Sigmoid colon (tissue), 7 donors: ENCODE measurements at places on chromosomes 7 and 10.
A peak's percentile ranks its signal among the peaks of the same experiment; 100 is the strongest.

DNA sequence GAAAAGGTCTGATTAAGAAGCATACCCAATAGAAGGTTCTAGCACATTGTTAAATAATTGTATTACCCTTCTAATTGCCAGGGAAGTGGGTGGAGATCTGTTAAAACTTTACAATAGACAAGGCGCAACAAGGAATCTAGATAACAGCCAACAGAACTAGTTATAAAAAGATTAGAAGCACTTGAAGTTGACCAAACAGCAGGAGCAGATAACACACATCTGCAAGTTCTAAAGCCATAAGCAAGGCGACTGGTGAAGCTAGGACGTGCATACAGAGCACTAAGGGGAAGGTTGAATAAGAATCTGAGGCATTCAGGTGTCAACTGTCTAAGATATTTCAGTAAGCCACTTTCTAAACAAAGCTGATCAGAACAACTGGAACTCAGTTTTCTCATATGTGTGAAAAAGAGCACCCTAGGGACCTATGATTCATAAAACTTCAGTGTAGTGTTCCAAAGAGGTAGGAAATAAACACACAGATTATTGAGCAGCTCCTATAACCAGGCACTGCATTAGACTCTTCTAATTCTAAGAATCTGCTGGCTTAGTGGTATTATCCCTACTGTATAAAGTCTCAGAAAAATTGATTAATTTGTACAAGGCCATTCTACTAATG lies 111.2 kb downstream of the SAMD9 start:
- DNase-seq = no peak

DNA sequence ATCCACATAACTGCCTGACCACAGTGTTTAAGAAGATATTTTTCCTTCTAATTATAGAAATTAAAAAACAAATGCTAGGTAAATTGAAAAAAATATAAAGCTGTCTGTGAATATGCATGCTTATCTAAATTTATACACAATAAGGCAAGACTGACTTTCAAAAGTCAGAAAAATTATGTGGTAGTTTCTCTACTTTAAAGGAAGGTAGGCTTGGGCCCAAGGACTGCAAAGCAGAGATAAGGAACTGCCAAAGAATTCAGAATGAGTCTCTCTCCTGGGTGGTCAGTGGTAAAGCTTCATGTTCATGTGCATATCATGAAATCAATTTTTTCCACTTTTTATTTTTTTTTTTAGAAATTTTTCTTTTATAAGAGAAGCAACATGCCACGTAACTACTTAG lies 998.6 kb downstream of the REEP3 start:
- no peak for DNase-seq

DNA sequence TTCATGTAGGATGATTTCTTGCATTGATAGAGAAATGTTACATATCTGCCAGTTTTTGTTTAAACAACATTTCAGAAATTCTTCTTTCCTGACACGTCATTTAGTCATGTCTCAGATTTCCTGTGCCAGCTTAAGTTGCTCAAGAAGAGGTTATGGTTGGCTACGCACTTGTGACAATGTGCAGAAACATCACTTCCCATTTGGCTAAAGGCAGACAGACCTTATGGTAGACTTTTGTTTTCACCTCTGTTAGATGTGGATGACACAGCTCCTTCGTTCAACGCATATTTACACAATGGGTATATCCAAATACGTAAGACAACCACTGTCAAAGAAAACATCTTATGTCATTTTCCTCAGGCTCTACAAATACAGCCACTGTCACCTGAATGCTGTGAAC lies 125.8 kb downstream of the DOCK4 start:
- no peak for DNase-seq

DNA sequence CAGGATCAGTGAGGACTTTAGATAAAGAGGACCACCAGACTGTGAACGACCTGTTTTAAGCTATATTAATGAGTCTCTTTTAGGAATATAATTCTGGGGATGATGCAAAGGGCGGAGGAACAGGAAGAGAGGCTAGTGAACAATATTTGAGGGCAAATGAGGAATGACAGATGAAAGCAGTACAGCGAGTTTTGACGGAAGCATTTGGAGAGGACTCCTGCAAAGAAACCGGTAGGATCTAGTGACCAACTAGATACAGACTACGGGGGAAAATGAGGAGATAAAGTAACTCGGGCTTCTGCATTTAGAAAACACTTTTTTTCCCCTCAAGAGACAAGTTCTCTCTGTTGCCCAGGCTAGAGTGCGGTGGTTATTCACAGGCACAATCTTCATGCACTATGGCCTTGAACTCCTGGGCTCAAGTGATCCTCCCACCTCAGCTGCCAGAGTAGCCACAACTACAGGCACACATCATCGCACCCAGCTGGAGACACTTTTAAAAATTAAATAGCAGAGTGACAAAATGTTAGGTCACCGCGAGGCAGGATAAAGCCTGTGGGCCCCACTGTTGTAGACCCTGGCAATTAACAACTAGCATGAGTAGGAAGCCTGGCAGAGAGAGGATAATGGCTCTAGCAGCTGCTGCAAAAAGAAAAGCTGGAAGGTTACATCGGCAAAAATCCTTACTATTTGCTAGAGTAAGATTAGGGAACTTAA lies 143.2 kb downstream of the SRPK2 start:
- DNase-seq = no peak

DNA sequence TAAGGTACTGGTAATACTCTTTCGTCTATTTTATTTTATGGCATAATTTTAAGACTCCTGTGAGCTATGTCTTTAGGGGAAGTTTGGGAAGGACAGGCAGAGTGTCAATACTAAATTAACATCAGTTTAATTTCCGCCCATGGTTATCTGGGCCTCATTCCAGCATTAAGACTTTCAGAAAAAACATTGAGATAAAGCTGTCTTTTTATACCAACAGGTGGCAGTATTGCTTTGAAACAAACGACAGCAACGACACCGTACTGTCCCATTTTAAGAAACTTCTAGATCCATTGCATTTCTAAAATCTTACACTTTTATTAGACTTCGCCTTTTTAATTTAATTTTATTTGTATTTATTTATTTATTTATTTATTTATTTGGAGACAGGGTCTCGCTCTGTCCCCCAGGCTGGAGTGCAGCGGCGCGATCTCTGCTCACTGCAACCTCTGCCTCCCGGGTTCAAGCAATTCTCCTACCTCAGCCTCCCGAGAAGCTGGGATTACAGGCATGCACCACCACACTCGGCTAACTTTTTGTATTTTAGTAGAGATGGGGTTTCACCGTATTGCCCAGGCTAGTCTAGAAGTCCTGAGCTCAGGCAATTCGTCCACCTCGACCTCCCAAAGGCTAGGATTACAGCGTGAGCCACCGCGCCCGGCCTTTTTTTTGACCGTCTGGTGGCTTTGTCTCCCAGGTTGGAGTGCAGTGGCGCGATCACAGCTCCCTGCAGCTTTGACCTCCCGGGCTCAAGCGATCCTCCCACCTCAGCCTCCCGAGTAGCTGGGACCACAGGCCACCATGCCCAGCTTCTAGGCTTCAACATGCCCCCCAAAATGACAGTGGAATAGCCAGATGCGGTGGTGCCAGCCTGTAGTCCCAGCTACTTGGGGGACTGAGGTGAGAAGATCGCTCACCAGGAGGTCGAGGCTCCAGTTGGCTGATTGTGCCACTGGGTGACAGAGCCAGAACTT lies 78.7 kb upstream of the C1GALT1 start:
- no peak for DNase-seq

DNA sequence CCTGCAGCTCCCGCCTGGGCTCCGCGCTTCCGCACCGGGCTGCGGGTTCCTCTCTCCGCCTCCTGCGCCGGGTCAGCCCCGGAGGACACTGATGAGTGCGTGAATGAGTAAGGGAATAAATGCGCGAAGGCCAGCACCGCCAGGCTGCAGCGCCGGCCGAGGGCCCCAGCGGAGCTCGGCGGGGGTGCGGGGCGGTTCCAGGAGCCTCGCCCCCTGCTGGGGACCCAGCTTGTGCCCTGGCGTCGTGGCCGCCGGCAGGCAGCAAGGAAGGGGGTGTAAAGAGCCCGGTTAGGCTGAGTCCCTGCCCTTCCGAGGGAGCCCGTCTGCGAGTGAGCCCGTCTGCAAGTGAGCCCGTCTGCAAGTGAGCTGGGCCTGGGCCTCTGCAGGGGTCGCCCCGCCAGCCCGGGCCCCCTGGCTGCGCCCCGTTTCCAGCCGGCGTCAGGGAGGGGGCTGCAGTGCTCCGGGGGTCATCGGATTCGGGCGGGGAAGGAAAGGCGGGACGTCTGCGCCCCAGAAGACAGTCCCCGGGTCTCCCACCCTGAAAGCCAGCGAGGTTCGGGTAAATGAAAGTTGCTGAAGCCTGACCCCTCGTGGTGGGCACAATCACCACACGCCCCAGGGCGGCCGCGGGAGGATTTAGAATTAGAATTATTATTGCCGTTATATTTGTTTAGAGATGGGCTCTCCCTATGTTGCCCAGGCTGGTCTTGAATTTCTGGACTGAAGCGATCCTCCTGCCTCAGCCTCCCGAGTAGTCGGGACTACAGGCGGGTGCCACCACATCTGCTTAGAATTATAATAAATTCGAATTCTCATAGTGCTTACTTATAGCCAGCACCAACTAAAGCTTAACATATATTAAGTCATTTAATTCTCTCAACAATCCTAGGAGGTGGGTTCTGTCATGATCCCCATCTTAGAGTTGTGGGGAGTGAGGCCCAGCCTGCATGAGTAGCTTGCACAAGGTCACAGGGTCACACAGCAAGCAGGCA lies 8.6 kb upstream of the CRYGN start:
- peak; percentile 88 for DNase-seq

- no peak for DNase-seq
Measured at GRCh38 chr7:32502728-32503127, 7.4 kb downstream of the AVL9 start.

DNA sequence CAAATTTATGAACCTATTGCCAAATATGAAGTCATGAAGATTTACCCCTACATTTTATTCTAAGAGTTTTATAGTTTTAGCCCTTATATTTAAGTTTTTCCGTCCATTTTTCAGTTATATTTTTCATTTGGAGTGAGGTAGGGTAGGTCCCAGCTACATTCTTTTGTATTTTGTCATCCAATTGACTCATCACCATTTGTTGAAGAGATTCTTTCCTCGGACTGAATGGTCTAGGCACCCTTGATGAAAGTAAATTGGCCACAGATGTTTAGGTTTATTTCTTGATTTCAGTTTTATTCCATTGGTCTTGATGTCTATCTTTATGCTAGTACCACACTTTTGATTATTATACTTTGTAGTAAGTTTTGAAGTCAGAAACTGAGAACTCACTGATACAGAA lies 22.7 kb downstream of the CYP2C19 start:
- no peak for DNase-seq

GRCh38 chr7:35792472-35792871 lies 8.4 kb upstream of the SEPTIN7 start:
- no peak for DNase-seq

- DNase-seq = no peak
Measured at GRCh38 chr10:102102421-102102820, 17.7 kb downstream of the LDB1 start.

DNA sequence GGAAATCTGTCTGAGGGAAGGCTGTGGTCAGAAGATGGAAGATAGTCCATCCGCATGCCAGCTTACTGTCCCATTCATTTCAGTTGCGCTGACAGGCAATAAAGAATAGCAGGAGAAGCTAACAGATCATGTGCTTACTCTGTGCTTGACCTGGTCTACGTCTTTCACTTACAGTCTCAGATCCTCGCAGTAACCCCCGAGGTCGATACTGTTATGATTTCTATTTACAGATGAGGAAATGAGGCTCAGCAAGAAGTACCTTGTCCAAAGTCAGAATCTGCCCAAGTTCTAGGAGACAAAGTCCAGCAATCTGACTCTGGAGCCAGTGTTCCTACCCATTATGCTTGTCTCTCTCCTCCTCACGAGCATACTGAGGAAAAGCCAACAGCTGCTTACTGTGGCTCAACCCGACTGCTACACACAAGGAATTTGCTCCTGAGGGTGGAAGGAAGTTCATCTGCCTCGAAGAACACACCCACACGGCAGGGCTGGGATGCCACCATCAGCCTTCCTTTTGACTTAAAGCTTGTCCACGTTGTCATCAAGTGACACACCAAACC lies 74.2 kb downstream of the MINPP1 start:
- no peak for DNase-seq

- DNase-seq = no peak
Measured at GRCh38 chr10:13649844-13650520, 63.2 kb downstream of the PRPF18 start.

DNA sequence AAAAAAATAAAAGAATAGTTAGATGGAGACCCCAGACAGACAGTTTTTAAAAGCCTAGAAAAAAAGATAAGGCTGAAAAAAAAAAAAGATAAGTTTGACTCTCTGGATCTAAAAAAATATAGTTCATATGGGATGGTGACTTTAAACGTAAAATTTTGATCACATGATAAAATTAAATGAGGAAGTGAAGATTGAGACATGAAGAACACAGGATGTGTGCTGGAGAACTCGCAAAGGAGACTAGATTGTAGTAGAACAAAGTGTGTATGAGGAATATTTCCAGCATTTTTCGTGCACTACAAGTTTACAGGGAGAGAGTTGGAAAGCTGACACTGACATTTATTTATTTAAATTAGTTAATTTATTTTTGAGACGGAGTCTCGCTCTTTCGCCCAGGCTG lies 286.4 kb downstream of the PRPF18 start:
- DNase-seq = no peak

DNA sequence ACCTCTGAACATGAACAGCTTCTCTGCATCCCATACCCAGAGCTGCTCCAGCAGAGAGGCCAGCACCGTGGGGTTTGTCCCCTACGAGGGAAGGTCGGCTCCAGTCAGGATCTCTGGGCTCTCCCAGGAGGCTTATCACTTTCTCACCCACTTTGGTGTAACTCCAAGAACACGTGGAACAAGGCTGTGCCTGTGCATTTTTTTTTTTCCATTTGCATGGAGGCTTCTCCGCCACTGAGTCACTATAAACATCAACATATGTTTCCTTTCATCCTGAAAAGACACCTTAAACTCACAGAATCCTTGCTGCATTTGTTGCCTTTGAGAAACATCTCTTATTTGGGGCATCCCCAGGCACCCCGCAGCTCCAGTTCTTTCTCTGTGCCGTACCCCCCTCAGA lies 29.4 kb upstream of the ECHDC3 start:
- DNase-seq = no peak

GRCh38 chr7:136585954-136586670 lies 282.3 kb upstream of the CHRM2 start:
- DNase-seq = no peak

GRCh38 chr10:77027576-77027975 lies 610.0 kb downstream of the KCNMA1 start:
- DNase-seq = no peak

DNA sequence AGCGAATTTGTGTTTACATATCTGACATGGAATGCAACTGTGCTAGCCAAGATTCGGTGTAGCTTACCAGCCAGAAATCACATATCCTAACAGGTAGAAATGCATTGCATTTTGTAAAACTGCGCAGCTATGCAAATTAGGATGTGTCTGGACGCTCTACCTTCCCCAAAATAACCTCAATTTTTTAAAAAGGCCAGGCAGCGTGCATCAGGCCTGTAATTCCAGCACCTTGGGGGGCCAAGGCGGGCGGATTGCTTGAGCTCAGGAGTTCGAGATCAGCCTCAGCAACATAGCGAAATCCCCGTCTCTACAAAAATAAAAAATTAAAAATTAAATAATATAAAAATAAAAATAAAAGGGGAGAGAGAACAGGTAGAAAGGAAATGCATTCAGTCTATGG lies 305.0 kb downstream of the TYW1 start:
- DNase-seq = no peak
